ENCODE measurements at places on chromosomes 5 and 9.

DNA sequence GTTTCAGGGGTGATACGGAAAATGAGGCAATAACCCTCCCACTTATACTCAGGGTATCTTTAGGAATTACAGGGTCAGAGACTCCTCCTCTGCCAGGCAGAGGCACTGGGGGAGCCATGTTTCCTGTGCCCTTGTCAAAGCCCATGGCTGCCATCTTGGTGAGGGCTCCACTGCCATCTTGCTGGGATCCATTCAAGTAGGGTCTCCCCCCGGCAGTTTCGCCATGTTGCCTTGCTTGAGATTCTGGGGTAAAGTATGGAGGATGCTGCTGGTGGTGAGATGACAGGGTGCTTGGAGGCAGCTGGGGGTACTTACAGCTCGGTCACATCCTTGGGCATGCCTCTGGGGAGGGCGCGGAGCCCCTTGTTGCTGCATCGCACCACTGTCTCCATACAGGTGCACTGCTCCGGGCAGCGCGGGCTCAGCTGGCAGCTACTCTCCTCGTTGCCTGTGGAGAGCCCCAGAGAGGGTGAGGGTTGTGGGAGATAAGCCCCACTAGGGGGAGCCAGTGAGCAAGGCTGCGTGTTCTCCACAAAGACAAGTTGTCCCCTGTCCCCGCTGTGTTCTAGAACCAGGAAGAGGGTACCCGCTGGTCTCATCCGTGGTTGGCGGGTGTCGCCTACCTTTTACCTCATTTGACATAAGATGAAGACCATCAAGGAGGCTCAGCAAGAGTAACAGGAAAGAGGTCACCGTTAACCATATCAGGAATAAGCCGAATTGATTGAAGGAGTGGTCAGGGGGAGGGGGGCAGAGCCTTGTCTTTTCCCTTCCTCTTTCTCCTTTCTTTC lies 169.0 kb upstream of the PANK3 start:
- no peak for DNase-seq

DNA sequence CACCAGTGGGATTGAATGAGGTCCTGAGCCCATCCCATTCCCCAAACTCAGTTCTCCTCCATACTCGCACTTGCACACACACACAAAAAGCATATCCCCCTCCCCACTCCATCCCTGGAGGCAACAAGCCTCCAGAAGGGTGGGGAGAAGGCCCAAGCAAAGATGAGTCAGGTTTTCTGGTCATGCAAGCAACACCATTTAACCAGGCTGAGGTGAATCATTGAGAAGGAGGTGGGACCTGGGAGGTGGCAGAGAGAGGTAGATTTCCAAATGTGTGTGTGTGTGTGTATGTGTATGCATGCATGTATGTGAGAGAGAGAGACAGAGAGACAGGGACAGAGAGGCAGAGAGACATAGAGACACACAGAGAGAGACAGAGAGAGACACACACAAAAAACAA lies 185.2 kb upstream of the TRIM32 start:
- no peak for DNase-seq

- DNase-seq: no peak
Measured at GRCh38 chr5:68646144-68646543, 430.6 kb downstream of the PIK3R1 start.

DNA sequence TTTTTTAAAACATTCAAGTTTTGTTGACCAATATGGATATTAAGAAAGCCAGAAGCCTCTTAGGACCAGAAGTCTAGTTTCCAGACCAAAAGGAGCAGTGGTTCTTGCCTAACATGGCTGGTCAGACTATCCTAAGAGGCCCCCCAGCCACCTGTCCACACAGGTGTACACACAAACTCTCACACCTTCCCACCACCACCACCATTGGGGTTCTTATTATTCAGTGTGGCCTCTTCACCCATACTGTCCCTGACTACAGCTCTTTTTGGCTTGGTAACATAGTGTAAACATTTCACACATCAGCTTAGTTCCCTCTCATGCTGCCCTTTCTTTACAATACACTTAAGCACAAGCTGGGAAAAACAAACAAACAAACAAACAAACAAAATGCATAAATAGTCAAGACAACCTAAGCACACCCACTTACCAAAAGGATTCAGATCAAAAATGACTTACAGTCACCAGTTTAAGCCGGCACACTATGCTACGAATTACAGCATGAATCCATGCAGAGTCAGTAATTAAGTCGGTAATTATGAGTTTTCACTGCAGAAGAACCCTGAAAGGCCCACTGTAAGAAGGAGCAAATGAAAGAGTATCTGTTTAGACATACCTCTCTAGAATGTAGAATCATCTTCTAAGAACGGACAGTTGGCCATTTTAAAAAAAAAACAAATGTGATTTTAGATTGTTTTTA lies 9.5 kb downstream of the LHFPL2 start:
- no peak for DNase-seq

GRCh38 chr9:4341554-4341953 lies 41.7 kb upstream of the GLIS3 start:
- DNase-seq: no peak

GRCh38 chr9:127386981-127387380 lies 10.0 kb upstream of the SLC2A8 start:
- no peak for DNase-seq

GRCh38 chr5:171450423-171451331 lies 31.2 kb downstream of the FGF18 start:
- peak; percentile 50 for DNase-seq

- DNase-seq: no peak
Measured at GRCh38 chr5:172958331-172959046, 735 bp upstream of the RPL26L1 start.
